ENCODE measurements at places on chromosomes 7 and 10. TPM values are rescaled to one million over a fixed set of nuclear protein-coding genes. Genes with fewer than 3 reads are reported as not detected.
A peak's percentile ranks its signal among the peaks of the same experiment; 100 is the strongest.

DNA sequence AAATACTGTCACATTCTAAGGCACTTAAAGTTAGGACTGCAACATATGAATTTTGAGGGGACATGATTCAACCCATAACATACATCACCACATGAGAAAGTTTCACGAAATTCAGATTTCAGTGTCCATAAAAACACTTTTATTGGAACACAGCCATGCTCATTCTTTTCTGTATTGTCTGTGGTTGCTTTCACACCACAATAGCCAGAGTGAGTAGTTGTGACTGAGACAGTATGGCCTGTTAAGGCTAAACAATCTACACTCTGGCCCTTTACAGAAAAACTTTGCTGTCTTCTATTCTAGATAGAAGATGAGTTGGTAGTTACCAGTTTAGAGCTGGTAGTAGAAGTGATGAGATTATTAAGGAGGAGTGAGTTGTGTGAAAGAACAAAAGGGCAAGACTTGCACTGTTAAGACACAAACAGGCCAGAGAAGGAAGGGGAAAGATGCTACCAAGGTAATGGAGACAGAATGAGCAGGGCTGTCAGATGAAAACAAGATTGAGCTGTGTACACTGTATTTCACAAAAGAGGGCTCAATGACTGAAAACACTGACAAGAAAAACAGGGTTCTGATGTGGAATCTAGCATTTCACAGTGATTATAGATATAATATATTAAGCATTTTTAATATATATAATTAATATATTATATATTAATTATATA, 108.6 kb downstream of the PPP1R3A start:
- no peak for ATAC-seq

- ATAC-seq, result no peak
These were observed 27.9 kb downstream of the CADPS2 start for GRCh38 chr7:122858320-122858719.

GRCh38 chr10:361203-362081, 226.2 kb downstream of the ZMYND11 start:
- ATAC-seq, result peak; percentile 91

SLC16A12 gene
- 0.04 TPM for total RNA-seq

HERC4 gene
- total RNA-seq, result 48.8 TPM
